ENCODE measurements at places on chromosomes 4 and X.

GRCh38 chr4:115453416-115453815 lies 340.0 kb upstream of the NDST4 start:
- no peak for DNase-seq

GRCh38 chrX:148629434-148629833 lies 129.0 kb downstream of the AFF2 start:
- DNase-seq, result no peak

DNA sequence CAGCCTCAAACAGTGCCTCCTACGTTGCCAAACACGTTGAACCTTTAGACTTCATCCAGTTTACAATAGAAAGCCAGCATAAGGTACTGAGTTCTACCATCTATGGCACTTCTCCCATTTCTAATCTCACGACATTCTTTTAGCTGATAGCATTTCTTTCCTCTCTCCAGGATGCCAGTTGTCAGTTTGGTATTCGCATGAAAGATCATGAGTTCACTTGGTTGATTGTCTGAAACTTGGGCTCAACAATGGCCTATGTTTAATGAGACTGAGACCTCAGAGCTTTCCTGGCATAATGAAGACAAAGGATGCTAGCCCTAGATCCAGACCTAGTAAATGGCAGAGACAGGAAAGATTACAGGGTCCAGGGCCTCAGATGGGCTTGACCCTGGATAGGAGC lies 69.2 kb upstream of the SPRY1 start:
- no peak for DNase-seq

DNA sequence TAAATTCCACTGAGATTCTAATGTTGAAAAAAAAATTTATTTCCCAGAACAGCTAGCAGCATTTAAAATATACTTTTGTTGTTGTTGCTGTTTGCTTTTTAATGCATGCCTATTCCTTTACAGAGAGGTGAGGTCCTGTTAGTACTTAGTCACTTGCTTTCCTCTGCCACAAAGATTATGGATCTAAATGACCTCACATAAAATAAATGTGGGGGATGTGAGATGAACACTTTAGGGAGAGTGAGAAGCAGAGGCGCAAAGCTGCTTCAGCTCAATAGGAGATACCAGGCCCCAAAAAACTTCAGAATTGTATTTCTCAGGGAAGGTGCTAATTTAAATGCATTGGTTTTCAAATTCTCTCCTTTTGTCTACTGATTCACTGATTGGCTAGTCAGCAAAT lies 4.0 kb downstream of the LDB2 start:
- DNase-seq, result no peak

DNA sequence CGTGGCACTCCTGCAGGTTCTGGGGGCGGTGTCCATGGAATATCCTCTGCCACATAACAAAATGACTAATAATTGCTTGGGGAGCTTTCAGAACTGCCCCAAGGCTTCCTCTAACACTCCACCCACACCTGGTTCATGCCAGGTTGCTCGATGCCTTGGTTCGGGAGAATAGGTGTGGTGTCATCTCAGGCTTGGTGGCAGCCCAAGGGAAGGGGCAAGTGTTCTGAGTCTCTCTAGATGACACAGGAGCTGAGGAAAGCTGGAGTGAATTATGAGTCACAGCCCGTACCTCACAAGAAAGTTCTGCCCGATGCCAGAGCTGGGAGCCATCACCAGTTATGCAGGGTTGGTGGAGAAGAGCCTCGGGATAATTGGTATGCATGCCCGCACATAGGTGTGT lies 14.7 kb downstream of the FTSJ1 start:
- DNase-seq, result no peak

GRCh38 chrX:123834116-123834515 lies 25.7 kb upstream of the XIAP start:
- DNase-seq, result no peak

DNA sequence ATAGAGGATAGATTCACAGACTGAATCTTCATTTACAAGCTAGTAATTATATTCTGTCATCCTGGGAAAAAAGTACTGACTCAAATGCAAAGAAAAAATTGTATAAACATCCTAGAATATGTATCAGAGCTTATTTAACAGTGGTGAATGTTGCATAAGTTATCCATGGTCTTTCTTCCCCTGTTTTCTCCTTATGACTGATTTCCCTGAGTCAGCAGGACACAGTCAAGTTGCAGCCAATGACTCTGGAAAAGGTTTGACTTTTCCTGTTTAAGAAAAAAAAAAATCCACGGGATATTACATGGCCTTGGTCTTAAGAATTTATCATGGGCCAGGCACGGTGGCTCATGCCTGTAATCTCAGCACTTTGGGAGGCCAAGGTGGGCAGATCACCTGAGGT lies 36.5 kb downstream of the INPP4B start:
- DNase-seq, result no peak

Data from NCI-H2081 treated with DMSO at 0.1 percent for 48 hours (cell line).